Stimulated activated CD8-positive, alpha-beta memory T cell treated with anti-CD3 and anti-CD28 coated beads, Interleukin-7, amount 100 ng/mL, for 4 hours (primary cell): ENCODE measurements at places on chromosomes 1 and 21.

GRCh38 chr1:226641671-226642231 is 93.2 kb downstream of the STUM start:
- DNase-seq = no peak

DNA sequence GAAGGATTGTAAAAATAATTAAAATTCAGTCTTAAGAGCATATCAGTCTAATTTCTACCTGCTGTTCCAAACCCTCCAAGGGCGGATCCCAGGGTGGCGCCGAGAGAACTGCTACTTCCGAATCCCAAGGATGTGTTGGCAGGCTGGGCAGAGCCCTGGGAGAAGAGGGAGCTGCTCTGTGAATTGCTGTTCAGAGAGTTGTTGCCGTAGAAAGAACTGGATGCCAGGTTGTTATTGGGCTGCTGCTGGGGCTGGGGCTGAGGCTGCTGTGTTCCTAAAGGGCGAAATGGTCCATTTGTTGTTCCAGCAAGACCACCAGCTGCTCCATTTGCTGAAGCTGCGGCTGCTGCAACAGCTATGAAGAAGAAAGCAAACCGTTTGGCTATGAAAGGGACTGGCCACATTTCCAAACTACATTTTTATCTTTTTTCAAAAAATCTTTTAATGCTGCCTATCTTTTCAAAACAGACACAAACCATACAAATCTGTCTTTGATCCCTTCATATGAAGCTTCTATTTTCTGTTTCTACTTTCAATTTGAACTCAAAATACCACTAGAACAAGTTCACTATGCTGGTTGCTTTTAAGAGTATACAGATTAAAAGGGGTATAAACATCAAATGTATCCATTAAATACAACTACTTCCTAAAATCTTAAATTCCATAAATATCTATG is 57.5 kb upstream of the SDC3 start:
- no peak for DNase-seq

GRCh38 chr1:170555370-170555769 is 23.4 kb downstream of the GORAB start:
- no peak for DNase-seq

DNA sequence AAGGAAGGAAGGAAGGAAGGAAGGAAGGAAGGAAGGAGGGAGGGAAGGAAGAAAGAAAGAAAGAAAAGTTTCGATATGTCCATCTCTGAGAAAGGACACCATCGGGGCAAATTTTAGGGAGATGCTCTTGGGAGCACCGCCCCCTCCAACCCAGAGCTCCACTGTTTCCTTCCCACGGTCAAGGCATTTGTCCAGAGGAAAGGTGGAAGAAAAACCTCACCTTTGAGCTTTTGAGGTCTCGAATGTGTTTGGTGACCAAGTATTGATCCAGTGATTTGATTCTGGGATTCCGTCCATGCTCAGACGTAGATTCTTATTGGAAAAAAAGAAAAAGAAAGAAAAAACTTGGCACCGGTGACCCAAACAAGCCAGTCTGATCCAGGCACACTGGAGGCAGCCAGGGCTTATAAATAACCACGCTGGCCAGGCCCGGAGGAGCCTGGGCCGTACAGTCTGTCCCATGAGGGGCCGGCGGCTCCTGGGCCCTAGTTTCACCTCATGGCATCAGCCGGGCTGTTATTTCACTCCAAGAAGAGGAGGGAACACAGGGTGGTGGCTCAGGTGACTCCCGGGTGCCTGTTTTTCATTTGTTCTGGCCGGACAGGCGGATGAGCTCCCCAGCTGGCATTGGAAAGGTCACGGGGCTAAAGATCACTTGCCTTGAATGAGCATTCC is 36.1 kb upstream of the SLC25A33 start:
- no peak for DNase-seq

DNA sequence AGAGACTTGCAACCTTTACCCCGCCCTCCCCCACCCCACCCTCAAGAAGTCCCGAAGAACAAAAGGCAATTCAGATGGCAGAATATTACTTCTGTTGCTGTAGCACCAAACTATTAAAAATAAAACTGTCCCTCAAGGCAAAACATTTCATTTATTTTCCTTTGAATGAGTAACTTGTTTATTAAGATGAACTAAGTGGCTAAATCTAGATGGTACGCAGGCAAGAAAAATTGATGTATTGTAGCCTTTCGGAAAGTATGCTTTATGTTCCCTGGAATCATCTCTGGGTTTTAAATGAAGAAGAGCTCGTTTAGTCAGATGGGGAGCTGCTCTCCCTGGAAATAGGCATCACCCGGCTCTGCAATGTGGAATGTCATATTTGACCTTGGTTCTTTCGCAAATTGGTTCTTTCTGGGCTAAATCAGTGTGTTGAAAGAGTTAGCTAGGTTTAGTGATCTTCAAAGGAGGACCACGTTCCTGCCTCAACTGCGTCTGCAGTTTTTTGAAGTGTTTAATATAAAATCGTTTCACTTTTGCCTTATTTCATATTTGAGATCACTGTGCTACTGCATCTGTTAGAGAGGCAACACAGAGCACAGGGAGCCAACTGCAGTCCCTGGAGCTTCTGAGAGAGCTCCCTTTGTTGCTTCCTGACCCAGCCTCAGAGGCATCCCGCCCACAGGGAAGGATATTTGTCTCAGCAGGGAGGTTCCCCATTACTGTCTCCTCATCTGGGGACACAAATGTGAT is 61.8 kb downstream of the KIF26B start:
- DNase-seq = no peak

- DNase-seq = no peak
Measured at GRCh38 chr1:210551899-210552298, 223.2 kb downstream of the HHAT start.

DNA sequence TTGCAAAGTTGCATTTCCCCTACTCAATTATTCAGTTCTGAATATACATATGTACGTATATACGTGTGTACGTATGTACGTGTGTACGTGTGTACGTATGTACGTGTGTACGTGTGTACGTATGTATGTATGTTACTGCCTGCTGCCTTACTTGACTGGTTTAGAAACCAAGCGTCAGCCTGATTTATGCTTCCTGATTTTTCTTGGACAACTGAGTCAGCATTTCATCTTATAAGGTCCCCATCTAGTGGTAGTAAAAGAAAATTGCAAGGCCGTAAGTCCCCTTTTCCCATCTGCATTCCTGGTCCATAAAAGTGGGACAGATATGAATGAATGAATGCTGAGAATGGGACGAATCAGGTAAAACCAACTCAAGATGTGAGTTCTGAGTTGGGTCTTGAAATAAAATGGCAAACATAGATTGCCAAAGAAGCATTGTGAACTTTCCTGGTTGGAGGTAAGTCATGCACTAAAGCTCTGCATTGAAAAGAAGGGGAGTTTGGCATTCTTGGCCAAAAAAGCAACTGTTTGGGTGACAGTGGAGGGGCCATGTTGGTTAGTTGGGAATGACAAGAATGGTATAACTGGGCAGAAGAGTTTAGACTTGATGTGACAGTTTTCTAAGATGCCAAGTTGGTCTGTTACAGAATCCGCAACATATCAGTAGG is 76.4 kb upstream of the DNAH14 start:
- DNase-seq = no peak

DNA sequence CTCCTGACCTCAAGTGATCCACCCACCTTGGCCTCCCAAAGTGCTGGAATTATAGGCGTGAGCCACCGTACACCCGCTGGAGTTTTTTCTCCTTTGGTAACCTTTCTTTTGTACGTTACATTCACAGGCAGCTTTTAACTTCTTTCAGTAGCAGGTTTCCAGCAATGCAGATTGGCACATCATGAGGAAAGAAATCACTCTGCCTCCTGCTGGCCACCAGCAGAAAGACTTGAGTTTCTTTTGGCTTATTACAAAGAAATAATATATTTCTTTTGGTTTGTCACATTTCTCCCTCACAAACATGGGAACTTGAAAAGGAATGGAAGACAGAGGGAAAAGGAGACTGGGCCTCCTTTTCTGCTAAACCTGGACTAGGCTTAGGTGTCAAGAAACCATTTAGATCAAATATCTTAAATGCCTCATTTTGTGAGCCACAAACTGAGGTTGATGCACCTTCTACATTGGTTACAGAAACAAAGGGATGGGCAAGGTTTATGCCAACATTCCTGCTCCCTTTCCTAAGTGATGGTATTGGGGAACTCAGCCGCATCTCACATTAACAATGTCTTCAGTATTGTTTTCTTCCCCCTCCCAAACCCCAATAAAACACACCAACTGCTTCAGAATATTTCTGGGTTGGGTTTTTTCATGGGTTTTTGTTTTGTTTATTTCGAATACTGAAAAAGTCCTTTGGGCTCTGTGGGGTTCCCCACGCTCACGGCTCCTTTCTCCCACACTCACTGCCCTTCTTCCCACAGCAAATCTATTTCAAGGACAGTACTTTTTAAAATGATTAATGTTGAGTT is 7.7 kb downstream of the ENSA start:
- DNase-seq = peak; percentile 47

DNA sequence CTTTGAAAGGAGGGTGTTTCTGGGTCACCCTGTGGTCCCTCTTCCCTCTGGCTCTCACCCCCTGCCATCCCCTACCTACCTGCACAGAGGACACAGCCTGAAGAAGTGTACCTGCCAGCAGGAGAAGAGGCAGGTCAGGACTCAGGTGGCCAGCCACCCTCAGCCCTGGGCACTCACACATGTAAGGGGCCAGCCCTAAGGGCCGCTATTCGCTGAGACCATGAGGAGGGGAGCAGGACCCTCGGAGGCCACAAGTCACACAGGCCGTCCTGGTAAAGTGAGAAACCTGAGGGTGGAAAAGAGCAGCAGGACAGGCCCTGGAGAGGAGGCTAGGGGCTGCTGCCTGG is 1.2 kb downstream of the ZNF692 start:
- no peak for DNase-seq

DNA sequence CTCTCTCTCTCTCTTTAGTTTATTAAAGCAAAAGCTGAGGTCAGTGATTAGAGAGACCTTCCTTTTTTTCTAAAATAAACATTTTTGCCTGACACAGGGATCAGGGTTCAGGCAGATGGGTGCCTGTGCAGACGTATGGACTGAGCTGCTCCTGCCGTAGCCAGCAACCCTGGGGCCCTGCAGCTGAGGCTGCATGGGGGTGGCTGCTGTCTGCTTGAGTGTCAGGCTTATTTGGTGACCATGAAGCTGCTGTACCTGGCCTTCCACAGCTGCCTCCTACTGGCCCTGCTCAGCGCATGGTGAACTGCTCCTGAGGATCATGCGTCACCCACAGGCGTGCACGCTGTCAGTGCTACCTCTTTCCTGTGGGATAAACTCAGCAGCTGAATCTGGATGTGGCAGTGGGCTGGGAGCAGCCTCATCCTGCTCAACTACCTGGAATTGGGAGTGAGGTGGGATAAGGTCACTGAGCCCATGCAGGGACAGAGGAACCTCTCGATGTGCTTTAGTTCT is 35.1 kb downstream of the GNG4 start:
- no peak for DNase-seq

DNA sequence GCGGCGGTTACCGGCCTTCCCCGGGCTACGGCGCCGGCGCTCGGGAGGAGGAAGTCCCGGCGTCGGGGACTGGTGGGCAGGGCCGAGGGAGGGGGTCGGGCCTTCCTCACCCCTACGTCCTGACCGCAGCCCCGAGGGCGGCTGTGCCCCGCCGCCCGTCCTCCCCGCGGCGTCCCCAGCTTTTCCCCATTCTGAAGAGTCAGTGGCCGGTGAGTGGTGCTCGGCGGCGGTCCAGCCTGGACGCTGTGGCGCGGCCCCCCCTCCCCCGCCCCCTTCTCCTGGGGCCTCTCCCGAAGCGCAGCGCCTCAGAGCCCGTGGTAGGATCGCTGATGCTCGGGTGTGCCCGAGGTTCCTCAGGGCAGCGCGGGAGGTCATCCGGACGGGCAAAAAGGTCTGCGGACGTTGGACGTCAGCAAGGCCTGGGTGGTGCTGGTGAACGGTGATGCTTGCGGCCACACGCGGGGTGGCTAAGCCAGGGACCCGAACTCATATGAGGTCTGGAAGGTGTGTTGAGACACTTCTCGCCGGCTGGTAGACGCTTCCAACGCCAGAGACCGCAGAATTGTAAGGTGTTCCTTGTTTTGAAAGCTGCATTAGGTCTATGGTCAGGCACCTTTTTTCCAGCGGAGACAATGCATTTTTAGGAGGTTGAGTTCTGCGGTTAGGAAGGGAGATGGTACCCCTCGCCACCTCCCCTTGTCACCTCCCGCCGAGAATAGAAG is 725 bp downstream of the SLC25A33 start:
- DNase-seq = peak; percentile 59

DNA sequence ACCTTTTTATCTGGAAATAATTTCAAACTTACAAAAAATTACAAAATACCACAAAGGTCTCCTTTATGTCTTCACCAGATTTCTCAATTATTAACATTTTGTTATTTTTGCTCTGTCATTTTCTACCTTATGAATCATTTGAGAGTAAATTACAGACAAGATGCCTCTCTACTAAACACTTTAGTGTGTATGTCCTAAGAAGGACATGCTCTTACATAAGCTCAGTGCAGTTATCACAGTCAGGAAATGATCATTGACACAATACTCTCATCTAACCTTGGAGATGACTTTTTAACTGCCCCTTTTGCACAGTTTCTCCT is 378.9 kb upstream of the RUNX1 start:
- no peak for DNase-seq

GRCh38 chr1:199545780-199546179 is 481.7 kb upstream of the NR5A2 start:
- DNase-seq = no peak

DNA sequence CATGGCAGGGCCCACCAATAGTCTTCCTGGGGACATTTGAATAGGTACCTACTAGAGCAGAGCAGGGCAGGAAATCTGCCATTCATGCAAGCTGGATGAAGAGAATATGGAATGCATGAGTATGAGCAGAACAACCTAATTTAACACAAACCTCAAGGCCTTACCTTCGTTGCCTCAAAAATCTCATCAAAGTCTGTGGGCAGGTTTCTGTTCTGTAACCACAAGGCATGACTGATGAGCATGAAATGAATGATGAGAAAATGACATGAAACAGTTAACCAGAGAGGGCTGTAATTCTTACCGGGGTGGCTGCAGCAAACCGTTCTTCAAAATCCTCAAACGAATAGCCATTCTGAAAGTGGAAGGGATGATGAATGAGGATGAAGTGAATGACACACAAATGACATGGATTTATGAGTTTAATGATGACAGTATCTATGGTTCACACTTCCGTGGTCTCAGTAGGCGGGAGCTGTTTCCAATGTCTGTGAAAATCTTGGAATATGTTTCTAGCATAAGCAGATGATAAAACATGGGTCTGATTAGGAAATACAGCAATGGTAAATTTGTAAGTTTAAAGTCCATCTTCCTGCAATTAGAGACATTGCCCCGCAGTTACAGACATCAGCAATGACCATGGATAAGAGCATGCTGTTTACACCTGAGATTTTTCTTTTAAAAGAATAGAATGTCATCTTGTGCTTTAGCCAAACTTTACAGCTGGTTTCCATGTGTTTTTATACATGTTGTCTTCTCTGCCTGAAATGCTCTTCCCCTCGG is 67.6 kb upstream of the C8B start:
- DNase-seq = no peak

DNA sequence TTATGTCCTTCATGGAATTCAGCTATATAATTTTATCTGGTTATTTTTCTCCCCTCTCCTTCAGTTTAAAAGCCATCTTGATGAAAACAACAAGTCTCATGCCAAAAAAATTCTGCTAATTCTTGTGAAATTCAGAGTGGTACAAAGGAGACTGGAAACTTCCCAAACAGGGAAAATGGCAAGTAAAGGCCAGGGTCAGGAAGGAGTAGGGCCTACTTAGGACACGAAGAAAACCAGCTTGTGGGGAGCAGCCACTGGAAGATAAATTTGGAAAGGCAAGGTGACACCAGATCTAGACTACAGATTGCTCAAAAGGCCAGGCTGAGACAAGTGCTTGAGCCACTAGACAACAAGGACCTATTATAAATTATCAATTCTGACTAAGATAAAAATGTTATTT is 6.4 kb downstream of the TSTD1 start:
- DNase-seq = no peak
